ENCODE measurements at places on chromosomes 4 and X.

- DNase-seq, result no peak
Observed at GRCh38 chrX:70208479-70208878, 26.0 kb upstream of the AWAT1 start.

DNA sequence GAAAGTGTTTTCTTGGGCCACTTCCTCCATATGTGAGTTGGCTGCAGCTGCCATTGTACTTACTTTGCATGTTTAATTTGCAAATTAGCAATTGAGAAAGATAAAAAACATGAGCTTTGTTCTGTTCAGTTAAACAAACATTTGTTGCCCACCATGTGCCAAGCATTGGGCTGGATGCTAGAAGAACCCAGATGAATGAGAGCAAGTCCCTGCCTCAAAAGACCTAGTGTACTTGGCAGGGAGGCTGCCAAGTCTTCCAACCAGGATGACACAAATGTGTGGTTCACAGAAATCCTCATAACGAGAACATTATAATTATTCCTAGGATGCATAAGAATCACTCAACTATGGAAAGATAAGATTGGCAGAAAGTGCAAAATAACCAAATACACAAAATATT, 66.7 kb downstream of the GPM6A start:
- no peak for DNase-seq

DNA sequence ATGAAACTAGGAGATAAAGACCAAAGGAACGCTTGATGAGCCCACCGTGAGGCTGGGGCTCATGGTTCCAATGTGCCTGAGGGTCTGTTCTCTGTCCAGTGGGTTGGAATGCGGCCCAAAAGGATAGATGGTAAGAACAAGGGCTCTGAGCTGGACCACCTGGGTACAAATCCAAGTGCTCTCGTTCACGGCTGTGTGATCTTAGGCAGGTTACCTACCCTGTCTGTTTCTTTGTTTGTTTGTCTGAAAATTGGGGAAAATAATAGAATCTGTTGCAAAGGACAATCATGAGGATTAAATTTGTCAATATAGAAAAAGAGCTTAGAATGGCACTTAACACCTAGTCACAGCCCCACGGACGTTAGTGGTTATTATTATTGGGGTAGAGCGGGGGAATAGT, 36.0 kb downstream of the SMIM20 start:
- no peak for DNase-seq

- no peak for DNase-seq
Observed at GRCh38 chr4:128660361-128661215, 148.9 kb upstream of the JADE1 start.

DNA sequence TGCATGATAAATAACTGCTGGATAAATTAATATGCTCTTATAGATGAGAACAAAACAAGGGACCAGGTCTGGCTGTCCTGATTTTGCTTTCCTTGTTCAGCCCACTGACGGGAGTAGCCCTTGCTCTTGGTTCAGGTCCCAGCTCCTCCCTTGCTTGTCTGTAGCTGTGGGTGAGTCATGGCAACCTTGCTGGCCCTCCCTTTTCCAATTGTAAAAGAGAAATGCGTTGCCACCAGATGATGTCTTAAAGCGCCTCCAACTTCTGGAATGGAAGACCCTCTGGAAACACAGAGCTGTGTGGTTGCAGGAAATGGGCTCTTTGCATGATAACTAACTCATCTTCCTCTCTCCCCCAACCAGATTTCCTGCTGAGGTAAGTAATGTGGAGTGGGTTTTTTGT, 171.4 kb downstream of the AASDH start:
- DNase-seq, result no peak

GRCh38 chr4:110002326-110002725, 89.6 kb downstream of the EGF start:
- no peak for DNase-seq

- DNase-seq, result no peak
Observed at GRCh38 chrX:54237014-54237413, 54.0 kb upstream of the FAM120C start.

- DNase-seq, result no peak
Observed at GRCh38 chr4:7738458-7739076, 201.1 kb downstream of the AFAP1 start.

- no peak for DNase-seq
Observed at GRCh38 chrX:69033936-69034335, 131.3 kb downstream of the PJA1 start.

- no peak for DNase-seq
Observed at GRCh38 chrX:65689377-65689776, 21.9 kb downstream of the MSN start.

- no peak for DNase-seq
Observed at GRCh38 chr4:168674866-168675265, 178.0 kb downstream of the PALLD start.

DNA sequence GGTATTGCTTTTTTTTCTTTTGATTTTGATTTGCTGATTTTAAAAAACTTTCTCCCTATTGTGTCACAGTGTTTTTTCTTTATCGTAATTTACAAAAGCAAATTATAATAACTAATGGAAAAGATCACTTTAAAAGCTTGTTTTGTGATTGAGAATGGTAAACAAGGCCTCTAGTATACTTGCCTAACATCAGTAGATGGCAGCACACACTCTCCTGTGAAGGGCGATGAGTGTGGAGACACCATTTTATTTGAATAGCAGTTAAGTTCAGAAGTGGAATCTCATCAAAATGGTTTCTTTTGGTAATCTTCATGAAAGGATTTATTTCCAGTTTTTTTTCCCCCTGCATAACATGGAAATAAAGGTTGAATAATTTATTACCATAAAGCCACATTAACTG, 72.3 kb downstream of the PAK3 start:
- DNase-seq, result no peak

DNA sequence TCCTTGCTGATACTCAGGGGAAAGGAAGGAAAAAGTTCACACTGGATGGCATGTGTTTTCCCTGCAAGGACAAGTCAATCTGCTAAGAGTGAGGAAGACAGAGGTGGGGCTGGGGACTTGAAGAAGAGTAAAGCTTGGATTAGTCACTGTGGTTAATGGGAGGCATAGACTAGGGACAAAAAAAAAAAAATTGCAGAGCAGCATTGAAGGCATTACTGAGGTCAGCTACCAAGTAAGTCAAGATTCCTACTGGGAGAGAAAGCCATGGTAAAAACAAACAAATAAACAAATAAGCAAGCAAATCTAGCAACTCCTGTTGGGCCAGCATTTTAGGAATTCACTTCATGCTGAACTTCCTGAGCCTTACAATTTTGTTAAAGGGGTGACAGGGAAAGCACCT, 58.2 kb upstream of the GPC4 start:
- DNase-seq, result no peak
